ENCODE measurements at places on chromosomes 13 and 19. TPM values are rescaled to one million over a fixed set of nuclear protein-coding genes. Genes with fewer than 3 reads are reported as not detected.

The ZFR2 gene
- not detected for total RNA-seq

The NRTN gene
- total RNA-seq: not detected

The HPN gene
- total RNA-seq: not detected

The CCDC9 gene
- 17.5 TPM for total RNA-seq

The C19orf53 gene
- 70.3 TPM for total RNA-seq

The SIGLEC5 gene
- not detected for total RNA-seq

The CCDC61 gene
- 10.5 TPM for total RNA-seq

The KLK4 gene
- total RNA-seq: not detected

The SRRM5 gene
- not detected for total RNA-seq

The HRC gene
- not detected for total RNA-seq

The SYT5 gene
- total RNA-seq: not detected

The SOX21 gene
- not detected for total RNA-seq

DNA sequence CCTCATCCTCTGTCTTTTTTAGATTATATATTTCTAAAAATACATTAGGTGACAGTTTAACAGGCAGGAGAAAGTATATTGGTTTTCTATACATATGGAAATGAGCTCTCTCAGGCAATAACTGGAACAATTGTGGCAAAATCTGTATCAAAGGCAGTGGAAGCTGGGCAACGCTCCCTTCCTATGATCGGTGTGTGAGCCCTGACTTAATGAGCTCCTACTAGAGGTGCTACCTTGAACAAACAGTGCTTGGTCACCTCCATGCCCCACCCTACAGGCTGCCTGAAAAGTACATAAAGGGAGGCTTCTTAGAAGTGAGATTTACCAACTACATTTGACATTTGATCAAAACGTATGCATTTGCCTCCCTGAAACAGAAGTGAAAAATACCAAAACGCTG lies 185.3 kb downstream of the EFNB2 start:
- DNase-seq: no peak

DNA sequence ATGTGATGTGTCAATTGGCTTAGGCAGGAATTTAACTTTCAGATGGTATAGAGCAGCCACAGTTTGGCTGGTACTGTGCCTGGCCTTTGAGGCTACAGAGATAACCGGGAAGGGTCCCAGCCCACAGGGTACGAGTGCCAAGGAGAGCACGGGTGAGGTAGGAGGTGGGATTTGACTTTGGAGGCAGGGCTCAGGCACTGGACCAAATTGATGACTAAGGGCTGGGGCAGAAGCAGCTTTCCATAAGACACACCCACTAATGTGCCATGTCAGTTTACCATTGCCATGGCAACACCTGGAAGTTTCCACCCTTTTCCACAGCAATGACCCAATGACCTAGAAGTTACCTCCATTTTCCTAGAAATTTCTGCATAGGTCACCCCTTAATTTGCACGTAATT lies 466.2 kb downstream of the TSHZ3 start:
- DNase-seq: peak; percentile 80

GRCh38 chr13:33884531-33885220 lies 66.7 kb downstream of the RFC3 start:
- no peak for DNase-seq

- DNase-seq: no peak
Measured at GRCh38 chr19:45716359-45717130, 14.2 kb downstream of the FBXO46 start.

GRCh38 chr19:39236527-39236926 lies 8.3 kb downstream of the IFNL3 start:
- DNase-seq: no peak

GRCh38 chr19:55778331-55778730 lies 9.4 kb downstream of the RFPL4AL1 start:
- DNase-seq: no peak

- DNase-seq: no peak
Measured at GRCh38 chr13:32035716-32036115, 4.1 kb downstream of the FRY start.

- DNase-seq: no peak
Measured at GRCh38 chr13:112127564-112128330, 60.8 kb downstream of the SOX1 start.

DNA sequence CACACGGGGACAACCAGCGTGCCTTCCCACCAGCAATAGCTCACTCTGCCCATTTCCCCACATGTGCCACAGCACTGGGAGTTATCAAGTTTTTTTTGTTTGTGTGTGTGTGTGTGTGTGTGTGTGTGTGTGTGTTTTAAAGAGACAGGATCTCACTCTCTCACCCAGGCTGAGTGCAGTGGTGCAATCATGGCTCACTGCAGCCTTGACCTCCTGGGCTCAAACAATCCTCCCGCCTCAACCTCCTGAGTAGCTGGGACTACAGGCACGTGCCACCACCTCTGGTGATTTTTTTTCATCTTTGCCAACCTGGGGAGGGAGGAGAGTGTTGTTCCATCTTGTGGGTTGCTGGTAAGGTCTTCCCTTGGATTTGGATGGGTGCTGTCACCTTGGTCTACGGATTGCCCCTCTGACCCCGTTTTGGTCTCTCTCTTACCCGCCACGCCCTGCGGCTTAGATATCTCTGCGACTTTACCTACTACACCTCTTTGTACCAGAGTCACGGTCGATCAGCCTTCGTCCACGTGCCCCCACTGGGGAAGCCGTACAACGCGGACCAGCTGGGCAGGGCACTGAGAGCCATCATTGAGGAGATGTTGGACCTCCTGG lies 22.6 kb downstream of the PGPEP1 start:
- DNase-seq: no peak

GRCh38 chr13:30618186-30618929 lies 638 bp downstream of the USPL1 start:
- no peak for DNase-seq

- peak; percentile 38 for DNase-seq
Measured at GRCh38 chr19:11887611-11888531, at the start of gene ZNF69. Gene ZNF69 (plus strand): TSS chr19:11887782. CDS start chr19:11887924, 142 bp downstream.

DNA sequence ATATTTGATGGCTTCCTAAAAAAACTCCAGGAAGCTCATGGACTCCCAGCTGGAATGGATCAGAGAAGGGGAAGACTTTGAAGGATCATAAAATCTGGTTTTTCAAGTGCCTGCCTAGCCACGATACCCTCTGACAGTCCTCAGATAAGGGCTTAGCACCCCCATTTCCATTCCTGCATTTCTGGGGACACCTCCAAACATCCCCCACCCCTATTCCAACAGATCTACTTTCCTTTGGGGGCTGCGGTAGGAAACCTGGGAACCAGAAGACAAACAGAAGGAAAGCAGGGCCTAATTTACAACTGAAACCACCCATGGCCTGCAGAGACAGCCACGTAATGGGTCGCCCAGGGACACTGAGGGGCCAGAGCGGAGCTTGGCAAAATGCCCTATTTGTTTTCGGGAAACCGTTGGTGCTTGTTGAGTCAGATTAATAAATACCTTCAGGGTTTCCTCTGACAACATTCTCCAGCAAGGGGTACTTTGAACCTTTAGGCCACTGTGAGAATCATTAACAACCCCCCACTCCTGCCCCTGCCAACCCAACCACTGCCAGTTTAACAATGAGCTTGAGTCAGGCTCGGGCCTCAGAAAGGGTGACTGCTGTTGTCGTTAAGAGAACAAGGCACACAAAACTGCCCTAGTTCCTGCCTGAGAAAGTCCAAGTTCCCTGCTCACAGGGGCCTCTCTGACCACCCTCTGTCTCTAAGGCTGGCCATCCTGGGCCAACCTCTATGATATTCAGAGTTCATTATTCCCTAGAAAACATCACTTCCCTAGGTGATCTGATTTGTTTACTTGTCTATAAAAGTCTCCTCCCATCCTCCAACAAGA lies 23.5 kb downstream of the RHPN2 start:
- DNase-seq: peak; percentile 12

GRCh38 chr13:41780715-41781706 lies 179.9 kb downstream of the VWA8 start:
- peak; percentile 50 for DNase-seq

- DNase-seq: peak; percentile 14
Measured at GRCh38 chr19:46081928-46082727, 41.3 kb upstream of the IGFL4 start.

DNA sequence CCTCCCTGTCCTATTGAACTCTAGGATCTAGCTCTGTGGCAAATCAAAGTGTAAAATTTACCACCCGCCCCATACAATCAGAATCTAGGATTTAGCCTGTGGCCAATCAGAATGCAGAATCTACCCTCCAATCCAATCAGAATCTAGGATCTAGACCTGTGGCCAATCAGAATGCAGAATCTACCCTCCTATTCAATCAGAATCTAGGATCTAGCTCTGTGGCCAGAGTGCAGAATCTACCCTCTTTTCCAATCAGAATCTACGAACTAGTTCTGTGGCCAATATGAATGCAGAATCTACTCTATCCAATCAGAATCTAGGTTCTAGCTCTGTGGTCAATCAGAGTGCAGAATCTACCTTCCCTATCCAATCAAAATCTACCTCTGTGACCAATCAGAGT lies 25.8 kb downstream of the PRKD2 start:
- no peak for DNase-seq

DNA sequence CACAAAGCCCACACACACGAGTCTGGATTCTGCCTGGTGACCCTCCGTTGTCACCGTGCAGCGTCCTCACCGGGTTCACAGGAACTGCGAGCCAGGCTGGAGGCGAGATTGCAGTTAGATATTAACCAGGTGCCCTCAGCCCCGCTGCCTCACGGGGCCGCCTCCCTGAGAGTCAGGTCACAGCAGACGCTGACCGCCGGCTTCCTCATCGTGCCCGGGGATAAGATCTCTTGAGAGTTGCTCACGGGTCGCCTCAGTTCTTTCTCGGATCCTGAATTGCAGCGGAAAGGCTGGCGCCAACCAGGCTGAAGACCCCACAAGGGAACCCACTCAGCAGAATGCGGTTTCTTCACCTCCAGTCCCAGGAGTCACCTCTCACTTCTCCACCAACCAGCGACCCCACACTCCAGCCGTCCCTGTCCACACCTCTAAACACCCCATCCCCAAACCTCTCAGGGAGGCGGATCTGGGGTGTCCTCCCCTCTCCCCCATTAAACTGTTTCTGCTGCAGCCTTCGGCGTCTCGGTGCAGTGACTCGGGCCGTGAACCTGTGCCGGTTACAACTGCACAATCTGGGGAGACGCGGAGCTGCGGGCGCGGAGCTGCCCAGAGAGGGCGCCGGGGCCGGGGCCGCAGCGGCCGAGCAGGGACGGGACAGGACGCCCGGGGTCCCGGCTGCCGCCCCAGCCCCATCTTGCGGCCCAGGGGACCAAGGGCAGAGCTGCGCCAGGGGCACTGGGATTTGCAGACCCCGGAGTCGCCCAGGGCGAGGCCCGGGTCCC lies 591 bp downstream of the ZNF823 start:
- peak; percentile 68 for DNase-seq

- DNase-seq: no peak
Measured at GRCh38 chr13:26509491-26509890, 48.0 kb upstream of the WASF3 start.

GRCh38 chr13:112328936-112329335 lies 47.2 kb upstream of the SPACA7 start:
- no peak for DNase-seq

DNA sequence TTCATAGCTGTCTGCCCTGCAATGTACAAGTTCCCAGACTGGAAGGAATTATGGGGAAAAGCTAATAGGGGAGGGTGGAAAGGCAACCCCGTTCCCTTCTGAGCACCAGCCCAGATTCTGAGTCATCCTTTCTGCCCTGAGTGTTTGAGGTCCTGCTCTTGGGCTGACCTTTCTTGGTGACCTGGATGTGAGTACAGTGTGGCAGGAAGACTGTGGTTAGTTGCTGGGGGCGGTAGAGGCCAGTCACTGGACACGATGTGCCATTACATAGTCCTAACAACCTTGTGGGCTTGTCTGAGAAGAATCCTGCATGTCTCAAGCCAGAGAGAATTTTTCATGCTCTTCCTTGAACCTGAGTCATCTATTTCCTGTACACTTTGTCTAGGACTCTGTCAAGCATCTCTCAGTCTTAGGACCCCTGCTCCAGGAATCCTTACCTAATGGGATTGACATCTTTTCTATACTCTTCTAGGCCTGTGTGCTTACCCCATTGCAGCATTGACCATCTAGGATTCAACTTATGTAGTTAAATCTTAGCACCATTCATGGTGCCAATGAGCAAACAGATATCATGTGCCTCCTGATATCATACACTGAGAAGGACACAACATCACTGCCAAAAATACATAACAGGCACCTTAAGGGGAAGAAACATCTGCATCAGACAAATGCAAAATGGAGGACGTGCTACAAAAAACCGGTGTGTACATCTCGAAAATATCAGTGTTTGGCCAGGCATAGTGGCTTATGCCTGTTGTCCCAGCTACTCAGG lies 8.1 kb upstream of the ANGPTL4 start:
- DNase-seq: peak; percentile 100

DNA sequence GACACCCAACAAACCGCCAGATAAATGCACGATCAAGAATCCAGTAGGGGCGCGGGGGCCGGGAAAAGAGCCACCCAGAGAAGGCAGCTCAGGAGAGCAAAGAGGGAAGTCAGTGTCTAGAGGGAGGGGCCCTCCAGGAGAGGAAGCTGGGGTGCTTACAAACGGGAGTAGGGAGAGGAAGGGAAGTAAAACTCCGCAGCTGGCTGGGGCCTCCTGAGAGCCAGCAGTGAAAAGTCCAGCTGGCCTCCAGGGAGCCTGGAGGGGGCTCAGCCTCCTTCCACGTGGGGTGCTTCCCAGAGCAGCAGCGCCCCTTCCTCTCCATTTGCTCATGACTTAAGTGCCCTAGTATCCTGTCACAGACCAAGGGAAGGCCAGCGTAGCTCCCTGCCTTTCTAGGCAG lies 51.8 kb downstream of the TMED1 start:
- DNase-seq: no peak

- no peak for DNase-seq
Measured at GRCh38 chr19:47419030-47419783, at the start of gene MEIS3. Gene MEIS3 (minus strand): TSS chr19:47419527. CDS start chr19:47419081, 446 bp downstream.

GRCh38 chr13:91369441-91369831 lies 21.9 kb downstream of the MIR17HG start:
- DNase-seq: no peak

DNA sequence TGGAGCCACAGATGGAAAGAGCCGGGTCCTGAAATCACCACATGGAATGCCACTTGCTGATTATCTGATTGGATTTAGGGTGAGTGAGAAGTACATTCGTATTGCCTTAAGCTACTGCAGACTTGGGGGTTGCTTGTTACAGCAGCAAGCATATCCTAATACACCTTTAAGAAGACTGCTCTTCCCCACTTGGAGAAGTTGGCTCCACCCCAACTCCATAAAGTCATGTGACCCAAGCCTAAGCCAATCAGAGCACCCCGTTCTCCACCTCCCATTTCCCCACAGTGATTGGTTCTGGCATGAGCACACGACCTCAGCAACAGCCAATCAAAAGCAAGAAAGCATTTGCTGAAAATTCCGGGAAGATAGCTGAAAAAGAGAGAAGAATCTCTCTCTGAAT lies 23.1 kb downstream of the CACNA1A start:
- no peak for DNase-seq

DNA sequence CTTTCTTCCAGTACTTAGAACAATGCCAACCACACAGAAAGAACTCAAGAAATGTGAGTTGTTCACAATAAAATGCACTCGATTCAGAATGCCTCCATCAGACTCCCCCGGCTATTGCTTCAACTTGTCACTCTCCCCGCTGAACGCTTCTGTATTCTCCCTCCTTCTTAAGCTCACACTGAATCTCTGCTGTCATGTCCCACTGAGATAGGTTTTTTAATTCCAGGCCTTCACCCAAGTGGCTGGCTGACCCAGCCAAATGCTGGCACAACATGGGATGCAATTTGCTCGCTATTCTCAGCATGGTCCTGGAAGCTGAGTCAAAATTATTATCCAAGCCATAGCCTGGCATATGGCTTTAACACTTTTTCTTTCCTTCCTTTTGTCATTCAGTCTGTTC lies 76.8 kb upstream of the SERP2 start:
- DNase-seq: peak; percentile 70

- DNase-seq: peak; percentile 87
Measured at GRCh38 chr19:55503502-55504251, 15.4 kb downstream of the SSC5D start.
